ENCODE measurements at places on chromosomes 1 and 21.

DNA sequence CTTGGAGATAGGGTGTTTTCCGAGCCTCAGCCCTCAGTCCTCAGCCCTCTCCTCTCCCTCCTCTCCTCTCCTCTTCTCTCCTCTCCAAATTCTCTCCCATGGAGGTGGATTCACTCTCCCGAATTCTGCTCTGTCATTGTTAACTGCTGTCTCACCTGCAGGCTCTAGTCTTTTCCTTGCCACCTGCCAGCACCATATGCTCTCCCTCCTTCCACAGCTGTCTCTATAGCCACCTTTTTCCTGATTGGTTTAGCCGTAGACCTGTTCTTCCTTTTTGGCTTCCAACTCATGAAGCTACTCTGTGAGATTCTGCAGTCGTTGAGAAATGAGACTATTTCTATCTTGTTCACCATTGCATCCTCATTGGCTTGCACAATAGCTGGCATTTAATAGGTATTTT, 19.7 kb downstream of the COG2 start:
- DNase-seq = no peak

- DNase-seq = peak; percentile 60
Measured at GRCh38 chr1:156813750-156814570, 2.7 kb downstream of the SH2D2A start.

- DNase-seq = no peak
Measured at GRCh38 chr1:184190616-184191015, 139.1 kb downstream of the TSEN15 start.

DNA sequence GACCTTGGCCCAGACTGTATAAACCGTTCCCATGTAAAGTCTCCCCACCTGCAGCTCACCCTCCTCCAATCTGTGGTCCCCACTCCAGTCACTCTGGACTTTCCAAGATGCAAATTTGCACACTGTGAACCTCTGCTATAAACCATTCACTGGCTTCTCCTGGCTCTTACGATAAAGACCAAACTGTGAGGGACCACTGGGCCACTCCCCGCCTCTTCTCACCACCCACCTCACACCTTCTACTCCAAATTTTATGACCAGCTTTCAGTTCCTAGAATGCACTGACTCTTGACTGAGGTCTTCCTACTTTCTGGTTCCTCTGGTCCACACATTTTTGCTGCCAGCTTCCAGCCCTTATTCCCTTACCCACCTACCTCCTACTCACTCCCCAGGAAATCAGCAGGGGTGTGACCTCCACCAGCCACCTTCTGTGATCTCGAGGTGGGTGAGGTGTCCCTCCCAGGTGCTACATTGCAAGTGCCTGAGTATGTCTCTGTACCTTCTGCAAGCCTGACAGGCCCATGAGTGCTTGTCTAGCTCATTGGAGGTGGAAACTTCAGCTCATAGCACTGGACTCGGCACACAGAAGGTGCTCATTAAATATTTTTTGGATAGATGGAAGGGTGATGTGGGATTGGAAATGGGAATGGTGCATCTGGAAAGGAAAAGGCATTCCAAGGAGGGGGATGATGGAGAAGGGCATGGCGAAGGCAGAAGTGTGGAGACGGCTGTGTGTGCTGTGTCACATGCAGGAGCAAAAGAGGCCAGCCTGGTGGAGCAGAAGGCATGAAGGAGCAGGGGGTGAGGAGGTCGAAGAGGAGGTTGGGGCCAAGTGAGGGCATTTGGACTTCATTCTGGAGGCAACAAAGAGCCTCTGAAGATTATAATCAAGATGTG, 15.6 kb upstream of the CSF1 start:
- no peak for DNase-seq

GRCh38 chr21:29146726-29147125, 16.3 kb downstream of the MAP3K7CL start:
- DNase-seq = no peak

DNA sequence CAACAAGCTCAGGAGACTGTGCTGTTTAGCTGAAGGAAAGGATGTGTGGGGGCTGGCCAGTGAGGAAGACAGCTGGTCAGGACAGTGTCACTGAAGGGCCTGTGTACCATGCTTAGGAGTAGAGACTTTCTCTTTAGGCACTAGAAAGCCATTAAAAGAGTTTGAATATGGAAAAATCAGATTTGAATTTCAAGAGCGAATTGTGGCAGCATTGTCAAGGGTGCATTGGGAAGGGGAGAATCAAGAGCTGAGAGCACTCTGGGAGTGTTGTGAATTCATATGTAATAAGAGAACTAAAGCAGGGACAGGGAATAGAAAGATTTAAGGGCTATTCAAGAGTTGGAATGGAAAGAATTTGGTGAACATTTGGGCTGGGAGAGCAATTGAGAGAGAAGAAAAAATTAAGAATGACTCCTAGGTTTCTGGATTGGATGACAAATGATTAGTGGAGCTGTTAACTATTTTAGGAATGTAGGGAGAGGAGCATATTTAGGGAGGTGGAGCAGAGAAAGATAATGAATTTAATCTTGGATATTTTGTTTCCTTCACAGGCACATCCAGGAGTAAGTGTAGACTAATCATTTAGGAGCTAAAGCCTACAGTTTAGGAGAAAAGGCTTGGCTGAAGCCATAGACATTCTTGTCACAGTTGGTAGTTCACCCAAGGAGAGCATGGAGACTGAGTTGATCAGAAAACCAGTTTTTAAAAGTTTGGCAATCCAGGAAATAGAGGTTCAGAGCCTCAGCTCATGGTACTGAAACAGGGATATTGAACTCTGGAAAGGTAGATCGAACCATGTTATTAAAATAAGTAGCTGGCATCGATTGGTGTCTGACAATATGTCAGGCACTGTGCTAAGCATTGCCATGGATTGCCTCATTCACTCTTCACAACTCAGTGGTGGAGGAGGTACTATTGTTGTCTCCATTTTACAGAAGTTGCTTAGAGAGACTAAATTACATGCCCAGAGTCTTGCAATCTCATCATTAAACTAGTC, 23.1 kb upstream of the TOR3A start:
- no peak for DNase-seq

DNA sequence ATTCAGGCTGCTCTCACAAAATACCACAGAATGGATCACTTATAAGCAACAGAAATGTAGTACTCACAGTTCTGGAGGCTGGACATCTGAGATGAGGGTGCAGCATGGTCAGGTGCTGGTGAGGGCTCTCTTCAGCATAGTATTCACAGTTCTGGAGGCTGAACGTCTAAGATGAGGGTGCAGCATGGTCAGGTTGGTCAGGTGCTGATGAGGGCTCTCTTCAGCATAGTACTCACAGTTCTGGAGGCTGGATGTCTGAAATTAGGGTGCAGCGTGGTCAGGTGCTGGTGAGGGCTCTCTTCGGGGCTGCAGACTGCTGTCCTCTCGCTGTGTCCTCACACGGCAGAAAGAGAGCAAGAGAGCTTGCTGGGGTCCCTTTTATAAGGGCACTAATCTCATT, 17.1 kb downstream of the PDZK1IP1 start:
- no peak for DNase-seq

DNA sequence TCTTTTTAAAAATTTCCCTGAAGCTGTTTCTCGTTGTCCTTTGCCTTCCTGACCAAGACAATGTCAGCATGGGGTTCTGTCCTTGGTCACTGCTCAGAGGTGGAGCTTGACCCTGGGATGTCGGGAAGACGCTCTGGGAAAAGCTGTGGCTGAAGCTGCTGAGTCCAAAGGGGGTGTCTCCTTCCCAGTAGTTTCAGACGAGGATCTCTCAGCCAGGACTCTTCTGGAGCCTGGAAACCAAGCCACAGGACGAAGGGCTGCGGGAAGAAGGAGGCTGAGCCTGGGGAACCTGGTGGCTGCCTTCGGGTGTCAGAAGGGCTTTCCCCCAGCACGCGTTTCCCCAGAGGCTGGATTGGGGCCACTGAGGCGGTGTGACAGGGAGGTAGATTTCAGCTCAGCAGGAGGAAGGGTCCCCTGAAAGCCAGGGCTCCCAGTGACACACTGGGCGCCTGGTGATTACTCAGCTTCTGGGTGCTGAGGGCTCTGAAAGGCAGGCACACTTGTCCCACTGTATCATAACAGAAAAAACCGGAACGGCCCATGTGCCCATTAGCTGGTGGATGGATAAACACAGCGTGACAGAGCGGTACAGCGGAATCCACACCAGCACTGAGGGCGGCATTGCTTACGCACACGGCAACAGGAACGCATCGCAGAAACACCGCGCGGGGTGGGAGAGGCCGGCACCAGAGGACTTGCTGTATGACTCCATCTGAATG, 5.0 kb upstream of the KRTAP12-1 start:
- DNase-seq = peak; percentile 41

DNA sequence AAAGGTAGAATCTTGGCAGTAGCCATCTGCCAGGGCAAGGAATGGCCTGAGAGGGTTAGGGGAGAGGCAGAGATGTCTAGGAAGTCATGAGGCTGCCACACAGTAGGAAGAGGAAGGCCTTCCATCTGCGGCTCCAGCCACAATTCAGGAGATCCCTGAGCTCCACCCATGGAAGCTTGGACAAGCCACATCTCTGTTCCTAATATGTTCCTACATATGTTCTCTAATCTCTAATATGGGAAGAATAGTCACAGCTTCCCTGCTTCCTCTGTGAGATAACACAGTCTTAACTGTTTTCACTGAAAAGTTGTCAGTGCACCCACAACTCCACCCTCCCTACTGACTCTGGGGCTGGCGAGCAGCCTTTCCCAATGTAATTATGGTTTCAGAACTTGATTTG, 109.5 kb downstream of the CDC7 start:
- no peak for DNase-seq

- DNase-seq = no peak
Measured at GRCh38 chr1:94940738-94941137, 13.8 kb upstream of the CNN3 start.

DNA sequence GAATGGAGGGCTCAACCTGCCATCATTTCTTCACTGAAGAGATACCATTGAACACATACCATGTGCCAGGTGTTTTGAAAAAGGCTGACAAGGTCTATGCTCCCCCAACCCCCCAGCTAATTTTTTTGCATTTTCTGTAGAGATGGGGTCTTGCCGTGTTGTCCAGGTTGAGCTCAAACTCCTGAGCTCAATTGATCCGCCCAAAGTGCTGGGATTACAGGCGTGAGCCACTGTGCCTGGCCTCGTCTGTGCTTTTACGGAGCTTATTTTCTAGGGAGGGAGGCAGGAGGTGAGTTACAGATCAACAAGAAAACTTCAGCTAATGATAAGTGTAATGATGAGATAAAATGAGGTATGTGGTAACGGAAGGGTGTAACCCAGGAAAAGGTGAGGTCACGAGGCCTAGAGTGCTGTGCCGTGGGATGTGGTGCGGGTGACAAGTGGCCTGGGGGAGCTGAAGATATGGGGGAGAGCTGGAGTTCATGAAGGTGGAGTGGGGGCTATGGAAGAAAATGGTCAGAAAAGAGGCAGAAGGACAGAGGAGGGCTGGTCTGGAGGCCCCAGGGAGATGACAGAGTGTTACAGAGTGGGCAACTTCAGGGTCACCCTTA, 28.2 kb downstream of the FAAH start:
- no peak for DNase-seq

GRCh38 chr21:31514598-31514997, 144.9 kb upstream of the SOD1 start:
- no peak for DNase-seq

DNA sequence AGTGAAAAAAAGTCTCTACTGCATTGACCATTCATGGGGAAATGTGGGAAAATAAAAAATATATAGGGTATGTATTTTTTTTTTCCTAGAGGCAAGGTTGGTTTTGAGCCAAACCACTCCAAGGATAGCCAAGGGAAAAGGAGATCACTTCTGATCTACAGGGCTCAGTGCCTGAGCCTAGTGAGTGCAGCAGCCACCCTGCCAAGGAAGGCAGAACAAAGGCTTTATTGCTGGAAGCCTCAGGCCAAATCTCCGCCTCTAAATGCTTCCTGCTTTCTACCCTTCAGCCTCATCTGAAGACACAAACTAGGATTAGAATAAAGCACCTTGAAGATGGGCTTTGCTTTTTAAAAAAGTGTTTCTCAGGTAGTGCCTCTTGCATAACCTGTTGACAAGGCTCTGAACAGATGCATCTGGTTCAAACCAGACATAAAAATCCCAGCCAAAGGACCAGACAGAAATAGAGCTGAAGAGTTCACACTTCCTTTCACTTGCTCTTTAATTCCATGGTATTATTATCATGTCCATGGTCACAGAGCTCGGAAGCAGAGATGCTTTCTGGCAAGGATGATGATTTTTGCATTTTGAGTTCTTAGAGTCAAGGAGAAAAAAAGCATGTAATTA, 10.5 kb downstream of the C1orf115 start:
- peak; percentile 77 for DNase-seq

- DNase-seq = peak; percentile 73
Measured at GRCh38 chr1:48677306-48678287, 99.1 kb downstream of the BEND5 start.

DNA sequence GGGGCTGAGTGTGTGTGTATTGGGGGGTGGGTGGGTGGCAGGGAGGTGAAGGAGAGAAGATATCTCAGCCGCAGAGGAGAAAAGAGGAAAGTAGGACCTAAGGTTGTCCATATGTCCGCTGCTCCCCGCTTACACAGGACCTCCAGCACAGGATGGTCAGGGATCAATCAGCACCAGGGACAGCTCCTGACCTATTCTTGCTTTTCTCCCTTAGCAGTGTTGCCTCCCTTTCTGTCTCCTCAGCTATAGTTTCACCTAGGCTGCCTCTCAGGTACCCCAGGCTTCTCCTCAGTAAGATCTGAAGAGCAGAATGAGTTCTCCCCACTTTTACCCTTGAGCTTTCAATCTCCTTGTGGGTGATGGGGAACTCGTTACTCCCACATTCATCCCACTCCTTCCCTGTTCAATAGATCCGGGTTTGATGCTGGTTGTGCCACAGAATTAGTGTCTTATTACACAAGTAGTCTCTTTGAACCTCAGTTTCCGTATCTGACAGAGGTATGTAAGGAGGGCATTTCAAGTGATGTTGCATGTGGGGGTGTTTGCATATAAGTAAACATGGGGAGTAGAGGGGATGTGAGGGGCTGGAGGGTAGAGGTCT, 1.4 kb upstream of the DPH2 start:
- no peak for DNase-seq

DNA sequence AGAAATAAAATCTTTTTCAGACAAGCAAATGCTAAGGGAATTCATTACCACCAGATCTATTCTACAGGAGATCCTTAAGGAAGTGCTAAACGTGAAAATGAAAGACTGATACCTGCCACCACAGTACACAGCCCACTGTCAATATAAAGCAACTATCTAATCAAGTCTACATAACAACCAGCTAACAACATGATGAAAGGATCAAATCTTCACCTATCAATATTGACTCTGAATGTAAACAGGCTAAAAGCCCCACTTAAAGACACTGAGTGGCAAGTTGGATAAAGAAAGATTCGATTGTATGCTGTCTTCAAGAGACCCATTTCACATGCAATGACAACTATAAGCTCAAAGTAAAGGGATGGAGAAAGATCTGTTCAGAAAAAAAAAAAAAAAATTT, 492.4 kb downstream of the COL11A1 start:
- no peak for DNase-seq

GRCh38 chr1:114224196-114224907, 70.7 kb upstream of the SYT6 start:
- no peak for DNase-seq

- no peak for DNase-seq
Measured at GRCh38 chr1:8604041-8604945, 213.1 kb downstream of the RERE start.
